NCI-H2081 treated with DMSO at 0.1 percent for 48 hours (cell line): ENCODE measurements at places on chromosomes 2 and 18.

DNA sequence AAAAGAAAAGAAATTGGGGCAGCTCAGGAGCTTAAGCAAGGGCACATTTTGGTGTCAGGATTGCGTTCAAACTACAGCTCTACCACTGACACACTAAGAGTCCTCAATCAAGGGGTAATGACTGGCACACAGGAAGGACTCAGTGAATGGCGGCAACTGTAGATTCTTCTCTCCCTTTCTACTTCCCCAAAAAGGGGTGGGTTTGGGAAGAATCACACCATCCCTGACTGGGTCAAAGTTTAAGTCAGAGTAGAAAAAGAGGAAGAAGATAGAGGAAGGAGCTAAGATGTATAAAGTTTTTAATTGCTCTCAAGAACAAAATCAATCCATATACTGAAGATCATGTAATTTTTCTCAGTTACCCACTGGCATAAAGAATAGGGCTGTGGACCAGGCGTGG, 2.6 kb downstream of the NLRC4 start:
- no peak for DNase-seq

- no peak for DNase-seq
Measured at GRCh38 chr2:221289846-221290245, 282.3 kb downstream of the EPHA4 start.

GRCh38 chr18:7896161-7896560, 329.0 kb downstream of the PTPRM start:
- DNase-seq, result no peak

DNA sequence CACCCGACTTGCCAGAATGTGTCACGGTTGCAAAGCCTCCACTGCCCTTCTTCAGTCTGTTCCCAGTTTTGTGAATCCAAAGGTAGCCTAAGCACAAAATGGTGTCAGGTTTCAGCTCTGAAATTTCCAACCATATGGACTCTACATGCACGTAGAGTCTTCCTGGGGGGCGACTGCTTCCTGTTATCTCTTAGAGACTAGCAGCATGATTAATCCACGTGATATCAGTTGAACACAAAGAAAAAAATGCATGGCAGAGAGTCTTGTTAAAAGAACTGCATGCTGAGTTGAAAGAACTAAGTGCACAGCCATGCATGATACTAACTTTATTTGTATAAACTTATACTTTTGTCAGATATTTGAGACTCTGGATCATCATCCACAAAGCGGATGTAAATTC, 404.4 kb downstream of the SOCS6 start:
- no peak for DNase-seq

DNA sequence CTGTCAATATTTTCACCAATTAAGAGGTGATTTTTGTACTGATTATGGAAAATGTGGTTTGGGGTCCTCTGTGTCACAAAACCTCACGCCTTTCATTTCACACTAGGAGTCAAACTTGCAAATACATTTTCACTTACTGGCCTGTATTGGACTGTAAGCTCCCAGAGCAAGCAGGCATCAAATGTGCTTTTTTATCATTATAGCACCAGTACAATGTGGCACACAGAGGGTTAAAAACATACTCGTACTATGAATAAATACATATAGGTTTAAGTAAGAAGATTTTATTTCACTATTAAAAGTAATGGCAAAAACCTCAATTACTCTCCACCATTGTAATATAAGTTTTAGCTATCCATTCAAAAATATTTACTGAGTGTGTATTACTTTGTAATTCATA, 56.7 kb downstream of the ABCB11 start:
- no peak for DNase-seq

DNA sequence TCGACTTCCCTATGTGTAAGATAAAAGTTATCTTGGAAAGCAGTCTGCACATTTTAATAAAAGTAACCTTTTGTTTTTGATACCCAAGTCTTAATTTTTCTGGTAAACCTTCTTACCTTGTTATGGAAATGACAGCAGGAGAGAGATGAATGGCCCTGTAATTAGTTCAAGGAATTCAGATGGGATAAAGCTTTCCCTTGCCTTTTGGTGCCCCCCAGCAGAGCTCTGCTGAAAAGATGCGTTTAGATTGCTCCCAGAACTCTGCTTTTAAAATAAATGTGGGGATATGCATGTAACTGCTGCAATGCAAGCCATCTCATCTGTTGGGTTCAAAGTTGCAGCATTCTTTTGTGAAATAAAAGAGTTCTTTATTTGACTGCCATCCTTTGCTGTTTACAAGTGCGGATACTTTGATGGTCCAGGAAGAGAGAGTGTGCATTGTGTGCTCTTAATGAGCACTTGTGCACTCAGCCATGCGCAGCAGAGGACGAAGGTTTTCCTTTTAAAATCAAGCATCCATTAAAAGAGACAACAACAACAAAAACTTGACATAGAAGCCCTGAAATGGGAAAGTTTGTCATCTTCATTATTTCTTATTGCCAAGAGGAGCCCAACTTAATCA, 176.7 kb upstream of the ST6GAL2 start:
- DNase-seq, result no peak

- DNase-seq, result no peak
Measured at GRCh38 chr2:210496512-210496911, 20.0 kb upstream of the LANCL1 start.

- DNase-seq, result peak; percentile 21
Measured at GRCh38 chr2:219277703-219278654, 1.2 kb upstream of the DNAJB2 start.

DNA sequence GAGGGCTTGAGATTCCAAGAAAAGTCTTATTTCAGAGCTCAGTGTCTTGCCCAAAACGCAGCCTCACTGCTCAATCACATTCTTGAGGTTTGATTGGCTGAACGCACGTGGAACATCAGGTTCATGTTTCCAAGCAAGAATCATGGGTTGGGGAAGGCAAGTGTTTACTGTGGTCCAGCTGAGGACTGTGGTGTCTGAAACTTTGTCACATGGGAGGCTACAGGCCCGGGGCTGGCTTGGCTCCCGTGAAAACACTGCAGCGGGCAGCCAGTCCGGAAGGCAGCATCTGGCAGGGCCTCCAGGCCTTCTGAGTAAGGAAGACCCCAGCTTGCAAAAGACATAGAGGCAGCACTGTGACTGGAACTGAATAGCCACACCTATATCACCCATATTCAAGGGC, 84.7 kb downstream of the POLR1A start:
- no peak for DNase-seq

GRCh38 chr2:170235860-170236679, 58.1 kb downstream of the MYO3B start:
- peak; percentile 72 for DNase-seq

DNA sequence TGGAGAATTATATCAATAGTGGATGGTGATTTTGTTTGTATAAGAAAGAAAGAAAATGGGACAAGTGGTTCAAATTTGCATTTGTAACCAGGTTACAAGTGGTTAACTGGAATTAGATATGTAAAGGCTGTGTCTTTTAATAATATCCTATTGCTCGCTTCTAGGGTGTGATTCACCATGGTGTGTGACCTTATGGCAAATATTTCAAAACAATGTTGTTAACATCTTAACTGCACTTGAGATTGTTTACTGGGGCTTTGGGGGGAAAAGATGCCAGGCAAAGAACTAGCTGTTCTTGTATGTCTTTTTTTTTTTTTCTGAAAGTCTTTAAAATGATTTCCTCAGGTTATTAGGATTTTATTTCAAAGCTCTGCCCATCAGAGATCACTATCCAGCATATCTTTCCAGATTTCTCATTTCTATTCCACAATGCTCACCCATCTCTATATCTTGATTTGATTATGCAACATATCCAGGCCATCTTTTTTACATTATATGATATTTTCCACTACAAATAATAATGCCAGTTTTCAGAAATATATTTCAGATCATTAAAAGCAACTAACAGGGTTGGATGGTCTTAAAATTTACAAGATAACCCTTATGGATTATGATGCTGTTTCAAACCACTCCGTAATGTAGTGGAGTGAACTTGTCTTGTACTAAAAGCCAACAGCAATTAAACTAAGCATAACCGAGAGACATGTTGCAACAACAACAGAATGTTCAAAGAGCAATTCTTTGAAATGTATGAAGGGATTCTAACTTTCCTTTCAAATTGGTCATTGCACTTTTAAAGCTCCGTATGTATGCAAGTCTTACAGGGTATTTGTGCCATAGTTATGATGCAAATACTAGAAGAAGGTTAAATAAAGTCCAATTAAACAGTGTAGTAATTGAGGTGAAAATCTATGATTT, 341.5 kb upstream of the ETAA1 start:
- DNase-seq, result no peak

DNA sequence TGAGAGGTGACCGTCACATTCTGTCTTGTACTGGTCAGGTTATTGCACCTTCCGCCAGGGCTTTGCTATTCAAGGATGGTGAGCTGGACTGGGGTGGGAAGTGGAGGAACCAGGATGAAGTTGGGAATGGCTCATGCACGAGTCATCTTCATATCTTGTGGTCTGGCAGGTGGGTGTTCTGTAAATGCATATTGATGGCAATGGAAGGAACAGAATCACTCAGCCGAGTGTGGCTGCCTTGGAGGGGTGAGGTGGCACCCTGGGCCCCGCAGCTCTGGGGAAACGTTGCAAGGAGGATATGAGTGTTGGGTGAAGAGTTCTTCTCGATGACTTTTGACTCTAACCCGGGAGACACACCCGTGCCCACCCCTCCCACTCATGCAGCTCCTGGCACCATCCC, 1.2 kb downstream of the NEU2 start:
- no peak for DNase-seq

DNA sequence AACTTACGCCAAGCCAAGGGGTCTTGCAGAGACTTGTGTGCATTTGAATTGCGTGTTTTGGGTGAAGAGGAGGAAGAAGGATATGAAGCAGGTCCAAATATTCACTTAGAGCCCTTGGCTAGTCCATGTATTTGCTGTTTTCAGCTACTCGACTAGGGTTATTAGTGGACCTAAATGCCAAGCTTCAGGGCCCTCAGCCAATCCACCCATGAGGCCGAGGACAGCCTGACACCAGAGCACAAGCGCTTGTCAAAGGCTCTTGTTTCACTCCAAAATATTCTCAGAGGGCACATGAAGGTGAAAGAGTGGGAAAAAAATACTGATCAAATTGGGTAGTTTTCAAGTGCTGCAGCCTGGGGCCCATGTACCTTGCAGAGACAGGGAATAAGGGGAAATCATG, 174.8 kb upstream of the ACAA2 start:
- no peak for DNase-seq

DNA sequence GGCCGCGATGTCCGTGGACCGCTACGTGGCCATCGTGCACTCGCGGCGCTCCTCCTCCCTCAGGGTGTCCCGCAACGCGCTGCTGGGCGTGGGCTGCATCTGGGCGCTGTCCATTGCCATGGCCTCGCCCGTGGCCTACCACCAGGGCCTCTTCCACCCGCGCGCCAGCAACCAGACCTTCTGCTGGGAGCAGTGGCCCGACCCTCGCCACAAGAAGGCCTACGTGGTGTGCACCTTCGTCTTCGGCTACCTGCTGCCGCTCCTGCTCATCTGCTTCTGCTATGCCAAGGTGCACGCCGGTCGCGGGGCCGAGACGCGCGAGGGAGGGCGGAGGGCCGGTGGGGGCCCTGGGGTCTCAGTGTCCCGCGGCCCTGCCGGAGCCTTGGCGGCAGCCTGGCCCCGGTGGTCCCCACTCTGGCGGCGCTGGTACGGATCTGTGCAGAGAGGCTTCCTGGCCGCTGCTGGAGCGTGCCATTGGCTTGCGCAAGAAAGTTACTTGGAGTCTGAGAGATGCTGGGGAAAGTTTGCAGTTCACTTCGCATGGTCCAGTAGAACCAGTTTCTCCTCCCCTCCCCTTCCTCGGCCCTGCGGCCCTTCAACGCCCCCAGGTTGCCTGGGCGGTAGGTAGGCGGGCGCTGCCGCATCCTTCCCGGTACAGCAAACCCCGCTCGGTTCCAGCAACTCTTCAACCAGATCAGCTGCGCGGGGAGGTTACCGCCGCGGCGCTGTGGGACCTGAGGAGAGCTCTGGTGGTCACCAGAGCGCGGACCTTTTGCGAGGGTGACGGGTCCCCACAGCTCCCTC, 1.5 kb downstream of the GALR1 start:
- DNase-seq, result no peak

GRCh38 chr18:45467293-45467692, 148.0 kb upstream of the SLC14A2 start:
- DNase-seq, result no peak

- DNase-seq, result no peak
Measured at GRCh38 chr2:241279413-241279812, 36.1 kb downstream of the HDLBP start.

GRCh38 chr2:202643012-202643858, 8.5 kb downstream of the FAM117B start:
- no peak for DNase-seq

DNA sequence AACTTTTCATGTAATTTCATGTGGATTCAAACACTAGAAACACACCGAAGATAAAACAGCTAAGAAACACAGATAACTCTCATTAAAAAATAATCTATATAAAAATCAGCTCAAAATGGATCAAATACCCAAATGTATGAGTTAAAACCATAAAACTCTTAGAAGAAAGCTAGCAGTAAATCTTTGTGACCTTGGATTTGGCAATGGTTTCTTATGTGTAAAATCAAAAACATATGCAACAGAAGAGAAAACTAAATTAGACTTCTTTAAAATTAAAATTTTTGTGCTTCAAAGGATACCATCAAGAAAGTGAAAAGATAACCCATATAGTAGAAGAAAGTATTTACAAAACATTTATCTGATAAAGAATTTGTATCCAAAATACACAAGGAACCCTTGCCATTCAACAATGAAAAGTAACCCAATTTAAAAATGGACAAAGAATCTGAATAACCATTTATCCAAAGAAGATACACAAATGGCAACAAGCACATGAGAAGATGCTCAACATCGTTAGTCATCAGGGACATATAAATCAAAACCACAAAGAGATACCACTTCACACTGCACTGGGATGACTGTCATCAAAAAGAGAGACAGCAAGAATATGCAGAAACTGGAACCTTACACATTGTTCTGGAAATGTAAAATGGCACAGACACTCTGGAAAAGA, 27.5 kb downstream of the GAREM1 start:
- DNase-seq, result no peak

- DNase-seq, result no peak
Measured at GRCh38 chr2:240411261-240412160, 24.0 kb upstream of the GPC1 start.

- DNase-seq, result no peak
Measured at GRCh38 chr2:42974721-42975717, 182.6 kb upstream of the HAAO start.
